Stimulated activated CD8-positive, alpha-beta memory T cell treated with anti-CD3 and anti-CD28 coated beads, Interleukin-4, amount 100 ng/mL, for 48 hours (primary cell): ENCODE measurements at places on chromosomes 1 and 21.

GRCh38 chr1:25123551-25123950, 108.8 kb downstream of the SYF2 start:
- DNase-seq: no peak

DNA sequence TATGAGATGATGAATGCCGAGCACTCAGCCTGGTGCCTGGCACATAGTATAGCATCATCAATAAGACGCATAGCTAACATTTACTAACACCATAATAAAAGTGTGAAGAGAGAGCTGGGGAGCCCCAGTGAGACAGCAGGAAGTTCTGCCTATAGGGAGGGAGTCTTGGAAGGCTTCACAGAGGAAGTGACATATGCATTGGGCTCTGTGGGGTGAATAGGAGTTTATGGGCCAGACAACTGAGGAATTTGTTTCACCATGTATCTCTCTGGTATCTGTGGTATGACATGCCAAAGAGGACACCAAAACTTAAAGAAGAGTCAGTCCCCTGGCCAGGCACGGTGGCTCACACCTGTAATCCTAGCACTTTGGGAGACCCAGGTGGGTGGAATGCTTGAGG, 118.3 kb upstream of the TMEM51 start:
- DNase-seq: no peak

DNA sequence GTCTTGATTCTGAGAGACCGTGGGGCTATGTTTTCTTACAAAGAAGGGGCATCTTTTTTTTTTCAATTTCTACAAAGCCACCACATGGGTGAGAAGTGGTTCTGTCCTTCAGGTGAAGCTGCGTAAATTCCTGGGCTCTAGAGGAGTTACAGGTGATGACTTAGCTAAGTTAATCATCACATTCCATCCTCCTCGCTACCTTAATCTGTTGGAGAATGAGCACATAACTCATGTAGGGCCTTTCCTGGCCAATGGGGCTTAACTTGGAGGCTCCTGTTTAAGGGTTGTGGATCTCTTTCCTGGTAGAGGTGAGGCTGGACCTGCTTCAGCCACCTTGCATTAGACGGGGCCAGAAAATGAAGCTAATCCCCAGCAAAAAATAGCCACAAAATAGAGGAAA, 19.9 kb downstream of the REG4 start:
- DNase-seq: no peak

GRCh38 chr1:146035048-146035423, 13.5 kb upstream of the HJV start:
- no peak for DNase-seq

- DNase-seq: no peak
These were observed 5.1 kb upstream of the HDAC1 start for GRCh38 chr1:32286763-32287162.

- no peak for DNase-seq
These were observed 852 bp downstream of the FAAH start for GRCh38 chr1:46394872-46395465.

DNA sequence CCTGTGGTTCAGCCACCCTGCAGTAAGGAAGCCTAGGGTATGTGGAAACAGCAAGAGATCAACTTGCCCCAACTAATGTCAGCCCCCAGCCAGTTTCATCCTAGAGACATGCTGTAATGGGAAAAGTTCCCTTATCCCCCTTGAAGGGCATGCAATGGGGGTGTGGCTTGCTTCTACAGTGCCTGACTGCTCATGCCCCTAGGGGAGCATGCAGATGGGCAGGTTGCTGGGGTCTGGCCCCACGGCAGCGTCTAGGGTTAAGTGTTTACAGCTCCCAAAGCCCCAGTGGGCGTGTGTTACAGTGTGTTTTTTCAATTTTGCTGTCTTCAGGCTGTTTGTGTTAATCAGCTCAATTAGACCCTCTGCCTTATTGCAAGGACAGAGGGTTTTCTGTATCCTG, 1105.9 kb downstream of the AMY1C start:
- DNase-seq: no peak
